Activated CD4-positive, CD25-positive, alpha-beta regulatory T cell (primary cell): ENCODE measurements at places on chromosomes 11 and 22.

DNA sequence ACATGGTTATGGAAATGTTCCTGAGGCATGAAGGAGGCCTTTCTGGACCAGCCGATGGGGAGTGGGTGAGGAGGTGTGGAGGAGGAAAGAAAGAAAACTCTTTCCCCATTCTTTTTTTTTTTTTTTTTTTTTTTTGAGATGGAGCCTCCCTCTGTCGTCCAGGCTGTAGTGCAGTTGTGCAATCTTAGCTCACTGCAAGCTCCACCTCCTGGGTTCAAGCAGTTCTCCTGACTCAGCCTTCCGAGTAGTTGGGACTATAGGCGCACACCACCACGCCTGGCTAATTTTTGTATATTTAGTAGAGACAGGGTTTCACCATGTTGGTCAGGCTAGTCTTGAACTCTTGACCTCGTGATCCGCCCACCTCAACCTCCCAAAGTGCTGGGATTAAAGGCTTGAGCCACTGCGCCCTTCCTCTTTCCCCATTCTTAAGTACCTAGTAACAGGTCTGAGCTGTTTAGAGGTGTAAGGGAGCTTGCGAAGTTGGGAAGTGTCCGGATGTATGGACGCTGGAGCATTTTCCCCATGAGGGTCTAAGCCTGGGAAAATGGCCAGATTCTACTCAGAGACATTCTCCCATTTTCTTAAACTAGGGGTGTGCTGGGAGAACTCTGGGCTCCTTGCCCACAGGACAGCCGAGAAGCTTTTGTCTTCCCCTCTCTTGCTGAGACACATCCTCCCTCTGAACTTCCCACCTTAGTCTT lies 135.8 kb downstream of the TEAD1 start:
- no peak for DNase-seq

DNA sequence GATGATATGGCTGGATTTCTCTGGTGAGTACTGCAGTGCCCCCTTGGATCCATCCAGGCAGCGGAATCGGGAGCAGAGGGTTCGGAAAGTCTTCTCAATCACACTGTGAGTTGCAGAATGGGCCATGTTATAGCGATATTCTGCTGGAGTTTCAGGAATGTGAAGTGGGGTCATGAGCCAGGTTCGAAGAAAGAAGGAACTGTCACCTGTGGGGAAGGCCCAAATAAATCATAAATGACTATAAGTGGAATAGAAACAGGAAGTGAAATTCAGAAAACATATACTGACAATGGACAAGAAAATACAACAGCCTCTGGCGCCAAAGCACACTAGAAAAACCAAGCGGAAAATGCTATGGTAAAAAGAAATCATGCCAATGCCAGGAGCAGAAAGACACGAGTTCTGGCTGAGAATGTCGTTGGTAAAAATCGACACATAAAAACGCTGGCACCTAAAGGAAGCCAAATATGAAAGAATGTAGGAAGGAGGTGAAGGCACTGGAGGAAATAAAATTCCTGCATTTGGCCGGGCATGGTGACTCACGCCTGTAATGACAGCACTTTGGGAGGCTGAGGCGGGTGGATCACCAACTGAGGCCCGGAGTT lies 10.0 kb upstream of the AMBRA1 start:
- no peak for DNase-seq

- DNase-seq = no peak
Observed at GRCh38 chr11:37422511-37422910, 824.5 kb upstream of the RAG2 start.

- DNase-seq = no peak
Observed at GRCh38 chr11:68440224-68440623, 20.3 kb upstream of the PPP6R3 start.

DNA sequence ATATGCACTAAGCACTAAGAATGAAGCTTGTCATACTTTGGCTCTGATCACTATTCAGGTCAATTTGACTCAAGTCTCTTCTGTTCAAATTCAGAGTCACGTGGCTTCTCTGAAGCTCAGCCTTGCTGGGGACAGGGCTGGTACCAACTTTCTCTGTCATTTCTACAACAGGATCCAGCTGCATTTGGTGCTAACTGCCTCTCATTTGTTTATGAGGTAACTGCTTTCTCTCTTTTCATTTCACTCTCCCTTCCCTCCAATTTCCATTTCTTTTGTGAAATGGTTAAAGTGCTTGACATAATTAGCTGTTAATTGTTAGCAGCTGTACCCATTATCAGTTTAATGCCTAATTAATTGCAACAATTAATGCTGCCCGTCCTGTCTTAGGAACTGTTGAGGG lies 259.7 kb upstream of the PLET1 start:
- no peak for DNase-seq

- DNase-seq = no peak
Observed at GRCh38 chr11:94647926-94648325, 80.8 kb downstream of the PIWIL4 start.

- no peak for DNase-seq
Observed at GRCh38 chr22:41481131-41481830, 12.4 kb downstream of the ACO2 start.

GRCh38 chr11:124934862-124935547 lies 842 bp downstream of the HEPACAM start:
- DNase-seq = no peak

GRCh38 chr22:38699784-38700183 lies 959 bp downstream of the JOSD1 start:
- no peak for DNase-seq

DNA sequence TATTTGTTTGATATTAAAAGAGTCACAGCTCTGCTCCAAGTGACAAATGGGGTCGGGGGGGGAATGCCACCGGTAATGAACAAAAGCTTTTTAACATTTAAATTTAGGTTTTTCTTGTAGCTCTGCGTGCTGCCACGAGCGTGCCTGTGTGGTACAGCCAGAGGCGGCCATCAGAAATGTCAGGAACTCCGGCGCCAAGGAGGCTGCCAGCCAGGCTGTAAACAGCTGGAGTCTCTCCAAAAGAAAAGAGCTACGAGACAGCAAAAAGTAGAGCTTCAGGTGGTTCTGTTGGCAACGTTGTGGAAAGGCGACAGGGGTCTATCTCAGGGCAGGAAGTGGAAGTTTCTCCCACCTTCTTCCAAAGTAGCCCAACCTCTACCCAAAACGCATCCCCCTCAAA lies 532.8 kb downstream of the OPCML start:
- no peak for DNase-seq

- no peak for DNase-seq
Observed at GRCh38 chr22:25572708-25573171, 8.3 kb downstream of the GRK3 start.

GRCh38 chr11:29985248-29985647 lies 31.6 kb downstream of the KCNA4 start:
- no peak for DNase-seq

DNA sequence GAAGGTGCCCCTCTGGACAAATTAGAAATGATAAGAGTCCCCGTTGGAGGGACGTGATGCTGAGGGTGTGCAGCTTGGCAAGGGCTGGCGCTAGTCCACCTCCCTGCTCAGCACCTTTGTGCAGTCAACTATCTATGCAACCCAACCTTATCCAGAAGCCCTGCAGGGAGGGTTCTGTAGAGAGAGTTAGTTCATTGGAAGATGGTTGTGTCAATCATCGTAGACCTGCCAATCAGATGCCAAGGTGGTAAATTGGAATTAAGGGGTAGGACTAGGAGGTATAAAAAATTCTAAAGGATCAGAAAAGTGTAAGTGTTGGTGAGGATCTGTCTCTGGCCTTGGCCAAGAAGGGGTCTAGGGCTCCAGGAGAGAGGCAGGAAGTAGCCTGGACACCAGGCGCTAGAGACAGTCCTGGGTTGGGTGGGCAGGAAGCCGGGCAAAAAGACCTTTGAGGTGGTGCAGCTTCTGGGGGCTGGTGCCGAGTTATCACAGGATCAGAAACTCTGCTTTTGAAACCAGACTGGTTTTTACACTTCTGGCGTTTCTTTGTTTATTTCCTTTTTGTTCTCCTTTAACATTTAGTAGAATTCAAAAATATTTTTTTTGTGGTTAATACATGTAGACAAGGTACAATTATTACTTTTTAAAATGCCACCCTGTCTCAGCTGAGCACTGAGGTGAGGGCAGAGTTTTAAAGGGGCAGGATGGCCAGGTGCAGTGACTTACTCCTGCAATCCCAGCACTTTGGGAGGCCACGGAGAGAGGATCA lies 1.6 kb downstream of the C1QTNF6 start:
- DNase-seq = no peak

DNA sequence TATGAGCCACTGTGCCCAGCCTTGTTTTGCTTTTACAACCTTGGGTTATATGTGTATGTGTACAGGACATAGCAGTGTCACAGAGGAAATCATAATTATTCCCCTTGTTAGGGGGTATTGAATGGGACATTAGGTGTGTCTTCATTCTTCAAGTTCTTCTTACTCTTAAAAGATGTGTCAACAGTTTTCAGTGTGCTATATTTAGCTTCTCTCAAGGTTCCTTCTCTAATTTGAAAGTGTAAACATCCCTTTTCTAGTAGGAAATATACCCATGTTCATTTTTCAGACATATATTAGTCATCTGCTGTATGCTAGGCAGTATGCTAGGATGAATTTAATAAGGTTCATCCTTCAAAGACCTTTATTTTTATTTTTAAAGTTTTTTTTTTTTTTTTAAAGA lies 17.1 kb downstream of the PCF11 start:
- no peak for DNase-seq

DNA sequence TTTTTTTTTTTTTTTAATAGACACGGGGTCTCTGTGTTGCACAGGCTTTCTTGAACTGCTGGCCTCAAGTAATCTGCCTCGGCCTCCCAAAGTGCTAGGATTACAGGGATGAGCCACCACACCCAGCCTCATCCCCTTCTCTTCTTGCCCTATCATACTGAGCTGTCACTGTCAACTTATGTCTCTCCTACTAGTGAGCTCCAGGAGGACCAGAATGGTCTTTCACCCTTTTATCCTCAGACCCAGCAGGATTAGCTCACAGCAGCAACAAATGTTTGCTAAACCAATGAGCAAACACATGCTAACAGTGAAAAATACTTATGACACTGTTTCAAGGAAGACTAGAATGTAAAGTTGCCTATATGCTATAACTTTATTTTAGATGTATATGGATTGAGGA lies 6.4 kb upstream of the NXF1 start:
- DNase-seq = no peak

- no peak for DNase-seq
Observed at GRCh38 chr11:117918366-117919255, 10.6 kb downstream of the TMPRSS13 start.

DNA sequence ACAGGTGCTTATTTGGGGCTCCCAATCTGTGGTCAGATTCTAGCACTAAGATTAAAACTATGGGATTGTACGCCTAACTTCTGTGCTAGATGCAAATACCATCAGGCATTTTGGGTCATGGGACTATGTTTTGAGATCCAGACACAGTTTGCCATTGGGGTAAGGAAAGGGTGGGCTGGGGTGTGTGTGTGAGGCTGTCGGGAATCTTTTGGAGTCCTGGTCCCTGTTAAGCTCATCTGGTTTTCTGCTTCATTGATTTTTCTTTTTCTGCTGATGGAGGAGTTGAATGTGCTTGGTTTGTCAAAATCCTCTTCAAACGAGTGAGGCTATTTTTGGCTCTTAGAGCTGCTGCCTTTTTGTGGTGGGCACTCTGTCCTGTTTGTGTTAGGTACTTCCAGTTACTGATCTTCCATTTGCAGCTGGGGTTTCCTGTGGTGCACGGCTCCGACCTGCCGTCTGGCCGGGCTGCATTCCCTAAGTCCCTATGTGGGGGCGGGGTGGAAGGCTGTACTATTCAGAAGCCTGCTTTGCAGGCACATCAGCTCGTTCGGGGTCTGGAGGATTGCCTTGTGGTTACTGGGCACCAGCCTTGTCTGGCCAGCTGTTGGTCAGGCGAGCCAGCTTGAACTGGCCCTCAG lies 2.9 kb downstream of the BCR start:
- no peak for DNase-seq

DNA sequence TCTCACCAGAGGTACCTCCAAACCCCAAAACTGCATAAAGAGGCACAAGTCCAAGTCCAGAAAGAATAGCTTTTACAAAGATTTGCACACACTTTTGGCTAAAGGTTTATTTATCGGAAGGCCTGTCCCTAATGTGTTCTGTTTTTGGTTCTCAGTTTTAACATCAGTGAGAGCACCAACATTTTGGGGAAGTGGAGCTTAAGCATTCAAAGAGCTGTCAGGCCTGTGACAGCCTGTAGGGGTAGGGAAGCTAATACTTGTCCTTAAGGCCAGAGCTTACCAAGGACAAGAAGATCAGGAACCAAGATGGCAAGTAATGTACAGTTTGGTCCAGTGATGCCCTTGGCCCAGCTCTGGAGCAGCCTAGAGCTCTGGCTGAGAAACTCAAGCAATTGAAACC lies 38.9 kb upstream of the SCUBE2 start:
- DNase-seq = no peak

GRCh38 chr22:46661221-46661851 lies 41.1 kb downstream of the GRAMD4 start:
- peak; percentile 26 for DNase-seq

DNA sequence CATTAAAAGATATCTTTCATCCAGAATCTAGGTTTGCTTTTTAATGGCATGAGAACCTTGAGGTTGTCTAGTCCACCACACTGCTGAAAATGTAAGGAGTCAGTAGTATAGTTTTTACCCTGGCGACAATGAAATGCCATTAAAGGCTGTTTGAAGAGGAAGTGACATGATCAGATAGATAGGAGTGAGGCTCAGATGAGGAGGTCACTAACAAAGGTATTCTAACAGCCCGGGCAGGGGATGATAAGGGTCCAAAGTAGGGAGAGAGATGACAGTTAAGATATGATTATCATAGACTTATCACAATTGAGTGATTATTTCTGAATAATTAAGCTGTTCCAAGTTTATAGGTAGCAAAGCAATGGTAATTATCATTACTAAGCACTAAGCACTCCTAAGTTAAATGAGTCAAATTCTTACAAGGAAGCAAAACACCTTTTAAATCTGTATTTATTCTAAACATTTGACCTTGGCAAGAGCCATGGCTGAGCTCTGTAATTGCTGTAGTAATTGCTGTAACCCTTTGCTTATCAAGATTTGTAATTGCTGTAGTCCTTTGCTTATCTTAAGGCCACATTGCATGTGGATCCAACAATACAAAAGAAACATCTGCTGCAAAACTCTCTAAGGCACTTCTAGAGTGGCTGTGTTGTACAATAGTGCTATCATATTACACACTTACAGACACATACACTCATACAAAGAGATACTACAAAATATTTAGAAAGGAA lies 92.6 kb downstream of the ENTHD1 start:
- DNase-seq = no peak

GRCh38 chr11:120180551-120181232 lies 30.1 kb upstream of the OAF start:
- no peak for DNase-seq
